Occipital lobe (tissue), 3 donors: ENCODE measurements at places on chromosomes 5 and 9.

DNA sequence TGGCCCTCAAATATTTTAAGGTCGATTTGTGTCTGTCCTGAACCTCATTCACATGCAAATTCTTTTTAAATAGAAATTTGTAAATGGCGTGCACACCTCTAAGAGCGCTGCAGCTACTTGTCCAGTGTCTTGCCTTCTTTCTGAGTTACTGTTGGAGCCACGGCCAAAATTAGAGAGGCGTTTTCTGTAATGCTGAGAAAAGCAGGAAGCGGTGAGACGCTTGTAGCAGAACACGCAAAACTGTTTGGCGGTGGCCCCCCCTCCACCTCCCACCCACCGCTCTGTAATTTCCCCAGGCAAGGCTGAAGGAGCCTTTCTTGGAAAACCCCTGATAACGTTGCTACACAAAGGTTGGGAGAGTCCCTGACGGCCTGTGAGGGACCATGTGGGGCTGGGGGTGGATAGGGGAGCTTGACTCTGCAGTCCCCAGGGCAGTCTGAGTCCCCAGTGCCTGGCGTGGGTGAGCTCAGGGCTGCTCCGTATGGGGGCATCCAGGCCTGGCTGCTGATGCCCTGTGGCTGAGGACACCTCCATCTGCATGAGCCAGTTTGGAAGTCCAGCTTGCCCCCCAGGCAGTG, 96.5 kb downstream of the GADD45G start:
- DNase-seq = no peak

GRCh38 chr5:58458743-58459145, 1.1 kb downstream of the PLK2 start:
- no peak for DNase-seq

- DNase-seq = no peak
Observed at GRCh38 chr5:36089989-36090388, 23.3 kb upstream of the UGT3A2 start.

DNA sequence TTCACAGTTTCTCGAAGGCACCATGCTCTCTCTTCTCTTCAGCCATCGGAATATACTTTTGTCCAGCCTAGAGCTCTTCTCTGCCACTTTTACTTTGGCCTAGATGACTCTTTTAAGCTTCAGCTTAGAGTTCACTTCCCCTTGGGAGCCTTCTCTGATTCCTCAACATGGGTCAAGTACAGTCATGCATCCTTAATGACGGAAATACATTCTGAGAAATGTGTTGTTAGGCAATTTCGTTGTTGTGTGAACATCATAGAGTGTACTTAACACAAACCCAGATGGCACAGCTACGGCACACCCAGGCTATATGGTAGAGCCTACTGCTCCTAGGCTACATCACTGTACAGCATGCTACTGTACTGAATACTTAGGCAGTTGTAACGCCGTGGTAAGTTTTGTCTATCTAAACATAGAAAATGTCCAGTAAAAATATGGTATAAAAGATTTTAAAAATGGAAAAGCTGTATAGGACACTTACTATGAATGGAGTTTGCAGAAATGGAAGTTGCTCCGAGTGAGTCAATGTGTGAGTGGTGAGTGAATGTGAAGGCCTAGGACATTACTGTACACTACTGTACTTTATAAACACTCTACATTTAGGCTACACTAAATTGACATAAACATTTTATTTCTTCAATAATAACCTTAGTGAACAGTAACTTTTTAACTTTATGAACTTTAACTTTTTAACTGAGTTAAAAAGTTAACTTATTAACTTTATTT, 15.1 kb upstream of the TNFSF15 start:
- DNase-seq = no peak

- no peak for DNase-seq
Observed at GRCh38 chr9:93354451-93354850, 97.0 kb upstream of the FAM120A start.

GRCh38 chr5:59474324-59474723, 419.2 kb downstream of the PDE4D start:
- DNase-seq = no peak

DNA sequence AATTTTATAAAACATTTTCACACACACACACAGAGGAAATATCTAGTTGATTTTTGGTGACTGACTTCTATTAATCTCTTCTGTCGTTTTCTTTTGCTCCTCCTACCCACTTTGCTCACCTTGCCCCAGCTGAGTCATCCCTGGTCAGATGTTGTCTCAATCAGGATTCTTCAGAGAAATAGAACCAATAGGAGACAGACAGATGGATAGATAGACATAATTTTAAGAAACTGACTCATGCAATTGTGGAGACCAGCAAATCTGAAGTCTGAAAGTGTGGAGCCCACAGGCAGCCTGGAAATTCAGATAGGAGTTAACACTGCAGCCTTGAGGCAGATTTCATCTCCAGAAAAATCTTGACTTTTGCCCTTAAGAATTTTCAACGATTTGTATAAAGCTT, 37.0 kb upstream of the PIK3R1 start:
- no peak for DNase-seq

GRCh38 chr5:138128334-138128733, 10.9 kb downstream of the NME5 start:
- DNase-seq = no peak

GRCh38 chr9:36086442-36086841, 49.7 kb downstream of the RECK start:
- no peak for DNase-seq

- DNase-seq = no peak
Observed at GRCh38 chr9:107650321-107650720, 160.8 kb upstream of the KLF4 start.

- no peak for DNase-seq
Observed at GRCh38 chr9:107872457-107873192, 383.1 kb upstream of the KLF4 start.

DNA sequence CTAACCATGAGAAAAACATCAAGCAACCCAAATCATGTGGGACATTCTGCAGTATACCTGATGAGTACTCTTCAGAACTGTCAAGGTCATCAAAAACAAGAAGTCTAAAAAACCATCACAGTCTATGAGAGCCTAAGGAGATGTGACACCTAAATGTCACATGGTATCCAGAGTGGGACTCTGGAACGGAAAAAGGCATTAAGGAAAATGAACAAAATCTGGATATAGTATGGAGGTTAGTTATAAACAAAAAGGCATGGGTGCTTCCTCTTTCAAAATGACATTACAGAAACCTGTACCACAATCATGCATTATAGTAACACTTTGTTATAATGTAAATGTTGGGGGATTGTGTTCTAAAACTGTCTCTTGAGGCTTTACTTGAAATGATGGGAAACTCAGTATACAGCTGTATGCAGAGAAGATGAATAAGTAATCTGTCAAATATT, 47.4 kb downstream of the PRKACG start:
- DNase-seq = no peak

DNA sequence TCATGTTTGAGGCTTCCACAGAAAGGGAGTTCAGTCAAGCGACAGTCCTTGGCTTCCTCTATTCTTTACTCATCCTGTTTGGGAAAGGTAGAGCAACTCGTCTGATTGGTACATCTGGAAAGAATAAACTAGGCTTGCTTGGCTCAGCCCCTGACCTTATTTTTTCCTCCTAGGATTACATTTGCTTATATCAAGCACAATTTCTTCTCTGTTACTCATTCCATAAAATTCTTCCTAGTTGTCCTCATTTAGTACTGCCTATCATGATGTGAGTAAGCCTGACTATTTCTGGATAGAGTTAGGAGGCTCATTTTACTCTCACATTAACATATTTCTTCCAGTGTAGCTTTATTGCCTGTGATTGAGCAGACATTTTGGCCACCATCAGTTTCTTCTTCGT, 10.9 kb upstream of the CARNMT1 start:
- DNase-seq = no peak

GRCh38 chr9:79776581-79776980, 204.8 kb downstream of the TLE4 start:
- no peak for DNase-seq

DNA sequence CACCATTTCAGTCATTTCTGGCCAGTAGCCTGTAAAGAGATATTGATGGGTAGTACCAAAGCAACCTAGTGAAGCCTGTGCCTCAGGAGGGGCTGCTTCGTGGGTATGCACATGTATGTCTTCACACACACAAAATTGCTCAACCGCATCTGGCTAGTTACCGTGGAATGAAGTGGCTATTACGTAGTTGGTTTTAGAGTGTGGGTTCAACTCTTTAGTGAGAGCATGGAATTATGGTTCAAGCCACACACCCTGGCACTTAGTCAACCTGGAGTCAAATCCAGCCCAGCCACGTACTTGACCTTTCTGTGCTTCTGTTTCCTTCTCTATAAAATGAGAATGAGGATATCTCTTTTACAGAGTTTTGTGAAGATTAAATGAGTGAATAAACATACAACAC, 174.9 kb downstream of the TTC39B start:
- no peak for DNase-seq
